ENCODE measurements at places on chromosomes 3 and 15. TPM values are rescaled to one million over a fixed set of nuclear protein-coding genes. Genes with fewer than 3 reads are reported as not detected.
A peak's percentile ranks its signal among the peaks of the same experiment; 100 is the strongest.

GRCh38 chr3:150064971-150065370 lies 94.3 kb upstream of the PFN2 start:
- H3K4me1 ChIP-seq: no peaks in the 10 kb centered on the region
- peaks cover 9% of the 10 kb centered on the region for H3K27me3 ChIP-seq
- no peak for DNase-seq
- H3K4me3 ChIP-seq: no peak overlapping the region

GRCh38 chr3:99884484-99884883 lies 66.8 kb downstream of the CMSS1 start:
- DNase-seq: peak; percentile 24
- H3K27ac ChIP-seq: no peak overlapping the region
- H3K4me1 ChIP-seq: peaks cover 12% of the 10 kb centered on the region
- no peaks in the 10 kb centered on the region for H3K27me3 ChIP-seq

DNA sequence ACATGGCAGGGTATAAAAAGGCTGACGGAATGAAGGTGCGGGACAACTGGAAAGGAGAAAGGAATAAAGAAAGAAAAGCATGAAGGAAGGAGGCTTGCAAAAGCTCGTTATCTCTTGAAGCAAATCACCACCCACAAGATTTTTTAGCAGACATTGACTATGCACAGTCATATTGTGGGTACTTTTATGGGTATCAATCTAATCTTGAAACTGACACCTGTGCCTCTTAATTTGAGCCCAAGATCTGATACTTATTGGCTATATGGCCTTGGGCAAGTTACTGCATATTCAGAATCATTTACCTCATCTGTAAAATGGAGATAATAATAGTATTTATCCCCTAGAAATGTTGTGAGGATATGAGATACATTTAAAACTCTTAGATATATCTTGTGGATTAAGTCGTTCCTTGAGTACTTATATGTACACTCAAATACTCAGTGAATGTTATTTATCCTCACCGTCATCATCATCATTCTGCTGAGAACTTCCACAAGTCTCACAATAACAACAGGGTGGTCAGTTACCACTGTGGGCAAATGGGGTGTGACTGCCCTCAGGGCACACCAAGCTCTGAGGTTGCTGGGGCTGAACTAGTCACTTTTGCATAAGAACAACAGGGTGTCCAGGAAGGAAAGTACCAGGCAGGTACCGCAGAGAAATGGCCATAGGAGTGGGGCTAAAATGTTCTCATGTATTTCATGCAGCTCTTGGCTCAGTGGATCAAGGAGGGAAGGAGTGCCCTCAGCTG lies 266.1 kb downstream of the SLC9A9 start:
- H3K36me3 ChIP-seq: no peaks in the 10 kb centered on the region
- no peak for DNase-seq
- no peak overlapping the region for H3K27ac ChIP-seq
- no peaks in the 10 kb centered on the region for H3K27me3 ChIP-seq
- H3K4me3 ChIP-seq: no peak overlapping the region
- peaks cover 7% of the 10 kb centered on the region for H3K4me1 ChIP-seq

The ESYT3 gene
- polyA plus RNA-seq: 1.8 TPM

DNA sequence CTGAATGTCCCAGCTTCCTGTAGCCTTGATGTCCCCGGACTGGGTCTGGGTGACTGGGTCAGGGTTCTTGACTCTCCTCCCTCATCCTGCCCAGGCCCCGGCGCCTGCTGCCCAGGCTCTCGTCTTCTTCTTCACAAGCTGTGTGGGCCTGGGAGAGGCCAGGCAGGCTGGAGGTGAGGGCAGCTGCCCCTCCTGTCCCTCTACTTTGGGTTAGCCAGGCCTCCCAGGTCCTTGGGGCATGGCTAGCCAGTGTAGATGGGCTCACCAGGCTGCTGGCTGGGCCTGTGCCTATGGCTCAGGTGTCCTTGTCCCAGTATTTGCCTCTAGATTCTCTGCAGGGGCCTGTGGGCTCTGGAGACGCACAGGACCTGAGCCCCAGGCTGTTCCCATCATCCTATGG lies 31.8 kb downstream of the TKT start:
- H3K4me1 ChIP-seq: no peaks in the 10 kb centered on the region
- DNase-seq: no peak
- H3K27ac ChIP-seq: no peak overlapping the region
- H3K27me3 ChIP-seq: no peaks in the 10 kb centered on the region
- H3K36me3 ChIP-seq: peaks cover 57% of the 10 kb centered on the region

GRCh38 chr3:127448161-127448561 lies 142.4 kb downstream of the TPRA1 start:
- H3K27me3 ChIP-seq: peaks cover 16% of the 10 kb centered on the region
- H3K4me3 ChIP-seq: no peak overlapping the region
- no peak overlapping the region for H3K27ac ChIP-seq
- no peak for DNase-seq
- no peaks in the 10 kb centered on the region for H3K4me1 ChIP-seq

The CCDC32 gene
- 36.0 TPM for polyA plus RNA-seq
